ENCODE measurements at places on chromosomes 7 and 10.

GRCh38 chr10:31000867-31001266, 30.8 kb downstream of the ZNF438 start:
- DNase-seq = peak; percentile 24

DNA sequence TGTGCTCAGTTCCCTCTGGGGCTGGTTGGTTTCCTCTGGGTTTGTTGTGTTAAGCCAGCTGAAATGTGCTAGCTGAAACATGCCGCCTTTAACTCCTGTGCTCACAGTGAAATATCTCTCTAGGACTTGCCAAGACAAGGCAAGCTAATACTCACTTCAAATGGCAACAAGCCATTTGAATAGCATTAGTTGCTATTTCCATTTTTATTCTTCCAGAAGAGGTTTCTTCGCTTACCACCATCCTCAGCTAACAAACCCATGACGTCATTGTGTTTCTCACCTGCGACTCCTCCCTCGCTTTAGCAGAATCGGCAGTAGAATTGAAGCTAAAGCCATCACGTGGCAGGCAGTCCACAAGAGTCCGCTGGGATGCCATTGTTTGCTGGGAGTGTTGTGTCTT, 61.3 kb downstream of the ZNF22 start:
- no peak for DNase-seq

DNA sequence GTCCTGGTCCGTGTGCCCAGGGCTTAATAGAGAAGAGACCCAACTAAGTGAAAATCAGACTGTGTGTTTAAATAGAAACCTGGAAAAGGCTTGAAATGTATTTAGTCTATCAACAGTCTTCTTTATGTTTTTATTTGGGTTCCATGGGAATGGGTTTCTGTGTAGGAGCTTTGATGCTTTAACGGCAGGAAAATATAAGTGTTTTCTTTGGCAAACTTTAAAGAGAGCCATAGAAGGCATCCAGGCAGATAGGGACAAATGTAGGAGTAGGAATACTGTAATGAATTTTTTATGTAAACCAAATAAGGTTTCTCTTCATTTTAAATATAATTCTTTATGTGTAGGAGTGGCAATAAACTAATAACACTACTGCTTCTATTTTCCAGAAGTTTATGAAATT, 989.0 kb downstream of the GATA3 start:
- DNase-seq = no peak

GRCh38 chr10:660970-661596, 28.4 kb downstream of the DIP2C start:
- DNase-seq = no peak

- no peak for DNase-seq
Observed at GRCh38 chr7:681551-682307, 44.8 kb upstream of the DNAAF5 start.

DNA sequence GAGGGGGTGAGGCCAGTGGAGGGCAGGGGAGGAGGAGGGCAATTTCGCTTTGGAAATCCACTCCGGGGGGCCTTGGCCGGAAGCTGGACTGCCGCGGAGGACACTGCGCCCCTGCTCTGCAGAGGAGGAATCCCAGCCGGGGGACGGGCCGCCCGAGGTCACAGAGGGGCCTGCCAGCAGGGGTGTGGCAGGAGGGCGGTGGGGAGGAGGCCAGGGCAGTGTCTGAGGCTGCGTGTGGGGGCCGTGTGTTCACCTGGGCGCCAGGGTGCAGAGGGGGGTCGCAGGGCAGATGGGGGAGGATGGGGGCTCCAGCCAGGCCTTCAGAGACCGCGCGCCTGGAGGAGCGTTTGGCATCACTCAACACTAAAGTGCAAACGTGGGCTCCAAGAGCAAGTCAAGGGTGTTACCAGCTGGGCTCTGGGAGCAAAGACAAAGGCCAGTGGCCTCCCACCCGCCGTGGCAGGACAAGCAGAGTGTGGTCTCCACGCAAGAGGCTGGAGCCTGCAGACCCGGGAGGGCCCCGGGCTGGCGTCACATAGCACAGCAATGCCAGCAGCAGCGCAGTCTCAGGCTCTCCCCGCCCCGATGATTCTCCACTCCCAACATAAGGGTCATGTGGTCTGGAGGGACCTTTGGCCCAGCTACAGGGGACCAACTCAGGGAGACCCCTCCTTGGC, 45.3 kb upstream of the DNAJB6 start:
- DNase-seq = no peak

- no peak for DNase-seq
Observed at GRCh38 chr10:101646364-101646763, 48.6 kb downstream of the FBXW4 start.

GRCh38 chr10:92076722-92077121, 153.2 kb downstream of the BTAF1 start:
- DNase-seq = no peak

GRCh38 chr10:118758449-118758848, 3.7 kb upstream of the CACUL1 start:
- no peak for DNase-seq
